NCI-H226 (cell line): ENCODE measurements at places on chromosomes 5 and 9.

- DNase-seq, result no peak
Measured at GRCh38 chr5:152066784-152067183, 142.1 kb upstream of the GLRA1 start.

- DNase-seq, result no peak
Measured at GRCh38 chr9:106981396-106982287, 118.7 kb downstream of the ZNF462 start.

DNA sequence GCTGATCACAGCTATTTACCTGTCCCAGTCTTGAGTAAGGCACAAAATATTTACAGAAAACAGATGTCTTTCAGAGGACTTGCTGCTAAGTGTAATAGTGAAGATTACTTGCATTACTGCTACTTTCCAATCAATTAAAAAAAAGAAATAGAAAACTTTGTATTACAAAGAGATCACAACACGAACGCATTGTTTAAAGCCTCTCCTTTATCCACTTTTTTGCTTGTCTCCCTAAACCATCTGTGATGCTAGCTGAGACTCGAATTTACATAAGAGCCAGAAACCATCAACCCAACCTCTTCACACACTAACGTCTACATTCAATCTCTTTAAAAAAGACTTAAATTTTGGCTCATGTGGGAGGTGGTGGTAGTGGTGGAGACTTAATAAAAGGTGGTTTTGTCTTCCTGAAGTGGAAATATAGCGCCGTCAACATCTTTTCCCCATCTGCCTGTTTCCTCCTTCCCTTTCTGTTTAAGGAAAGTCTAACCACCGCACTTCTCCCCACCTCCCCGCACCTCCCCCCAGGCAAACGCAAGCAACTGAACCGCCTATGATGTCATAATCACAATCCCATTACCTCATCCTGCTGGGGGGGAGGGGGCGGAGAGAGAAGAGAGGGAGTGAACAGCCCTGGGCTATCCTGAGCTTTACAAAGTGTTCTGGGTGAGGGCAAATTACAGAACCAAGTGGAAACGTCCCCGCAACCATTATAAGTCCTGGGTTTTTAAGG is 948 bp upstream of the FAM53C start:
- peak; percentile 65 for DNase-seq

DNA sequence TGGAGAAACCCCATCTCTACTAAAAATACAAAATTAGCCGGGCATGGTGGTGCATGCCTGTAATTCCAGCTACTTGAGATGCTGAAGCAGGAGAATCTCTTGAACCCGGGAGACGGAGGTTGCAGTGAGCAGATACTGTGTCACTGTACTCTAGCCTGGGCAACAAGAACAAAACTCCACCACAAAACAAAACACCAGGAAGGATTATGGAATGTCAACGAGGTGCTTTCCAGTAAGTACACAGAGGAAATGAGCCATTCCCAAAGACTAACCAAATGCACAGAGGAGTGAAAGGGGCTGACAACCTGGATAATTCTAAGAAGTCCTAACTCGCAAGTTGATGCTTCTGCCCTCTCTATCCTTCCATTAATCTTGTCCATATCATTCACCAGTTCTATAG is 126.1 kb upstream of the RETREG1 start:
- DNase-seq, result no peak

GRCh38 chr5:142246258-142246657 is 78.6 kb downstream of the SPRY4 start:
- peak; percentile 92 for DNase-seq

- no peak for DNase-seq
Measured at GRCh38 chr5:96337048-96337781, 95.8 kb downstream of the PCSK1 start.

- peak; percentile 83 for DNase-seq
Measured at GRCh38 chr5:163496286-163496685, 9.1 kb upstream of the MAT2B start.

DNA sequence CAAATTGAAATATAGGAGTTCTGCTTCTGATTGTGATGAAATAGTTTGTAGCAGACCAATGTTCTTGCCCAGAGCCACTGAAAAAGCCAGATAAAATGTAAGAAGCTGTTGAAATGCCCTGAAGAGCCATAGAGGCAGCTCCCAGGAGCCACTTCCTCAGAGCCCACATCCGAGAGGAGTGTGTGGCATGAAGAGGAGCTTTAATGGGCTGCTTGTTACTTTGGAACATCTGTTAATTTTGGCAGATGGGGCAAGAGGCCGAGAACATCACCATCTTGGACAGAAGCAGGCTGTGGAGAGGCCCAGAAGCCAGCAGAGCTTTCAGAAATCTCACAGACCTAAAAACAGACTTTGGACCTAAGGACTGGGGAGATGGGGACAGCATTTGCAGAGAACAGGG is 370.8 kb downstream of the GADD45G start:
- DNase-seq, result no peak

- DNase-seq, result no peak
Measured at GRCh38 chr9:133189826-133190225, 19.2 kb downstream of the OBP2B start.

DNA sequence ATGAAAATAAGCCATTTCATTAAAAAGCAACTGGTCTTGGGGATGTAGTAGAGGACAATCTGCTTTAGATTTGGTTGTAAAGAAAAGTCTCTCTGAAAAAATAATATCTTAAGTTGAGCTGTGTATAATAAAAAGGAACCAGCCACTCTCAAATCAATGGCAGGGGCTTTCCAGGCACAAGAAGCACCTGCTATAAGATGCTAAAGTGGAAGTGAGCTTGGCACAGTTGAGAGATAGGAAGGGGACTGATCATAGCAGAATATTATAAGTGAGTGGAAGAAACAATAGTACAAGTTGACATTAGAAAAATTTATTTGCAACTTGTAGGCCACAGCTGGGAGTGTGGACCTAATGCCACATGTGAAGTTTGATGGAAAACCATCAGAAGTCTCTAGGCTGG is 28.1 kb upstream of the SPINK5 start:
- no peak for DNase-seq

- peak; percentile 67 for DNase-seq
Measured at GRCh38 chr5:72210888-72211678, 103.8 kb downstream of the MAP1B start.

DNA sequence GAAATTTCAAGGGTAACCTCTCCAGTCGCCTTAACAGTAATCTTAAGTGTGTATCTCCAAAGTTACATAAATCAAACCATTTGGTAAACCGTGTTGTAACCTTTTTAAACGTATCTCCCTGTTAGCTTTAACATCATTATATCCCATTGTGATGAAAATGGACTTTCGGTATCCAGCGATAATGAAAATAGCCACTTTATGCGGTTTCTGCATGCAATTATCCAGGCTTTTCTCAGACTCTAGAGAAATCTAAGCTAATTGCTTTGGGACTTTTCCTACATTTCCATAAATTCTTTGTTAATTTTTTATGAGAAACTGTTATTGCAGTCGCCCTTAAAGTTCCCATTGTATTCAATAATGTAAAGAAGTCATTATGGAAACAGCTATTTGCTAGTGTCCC is 170.7 kb downstream of the ZNF608 start:
- no peak for DNase-seq

DNA sequence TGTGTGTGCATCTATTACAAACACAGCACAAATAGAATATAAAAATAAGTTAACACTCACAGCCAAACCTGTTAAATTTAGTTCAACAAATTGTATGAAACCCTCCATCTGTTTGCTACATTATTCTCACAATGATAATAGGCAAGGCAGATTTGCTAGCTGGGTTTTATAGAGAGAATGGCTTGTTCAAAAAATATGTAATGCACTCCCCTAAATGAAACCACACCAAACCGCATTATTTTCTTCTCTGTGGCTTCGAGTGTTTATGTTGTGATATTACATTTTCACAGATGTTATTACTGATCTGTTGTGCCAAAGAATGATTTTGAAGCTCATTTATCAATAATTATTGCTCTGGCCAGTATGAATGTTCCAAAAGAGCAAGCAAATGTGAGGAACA is 92.9 kb downstream of the SPATA31D1 start:
- no peak for DNase-seq

GRCh38 chr5:104223885-104224773 is 661.5 kb upstream of the NUDT12 start:
- DNase-seq, result no peak

GRCh38 chr9:89984214-89984613 is 379.4 kb downstream of the GADD45G start:
- DNase-seq, result peak; percentile 56

DNA sequence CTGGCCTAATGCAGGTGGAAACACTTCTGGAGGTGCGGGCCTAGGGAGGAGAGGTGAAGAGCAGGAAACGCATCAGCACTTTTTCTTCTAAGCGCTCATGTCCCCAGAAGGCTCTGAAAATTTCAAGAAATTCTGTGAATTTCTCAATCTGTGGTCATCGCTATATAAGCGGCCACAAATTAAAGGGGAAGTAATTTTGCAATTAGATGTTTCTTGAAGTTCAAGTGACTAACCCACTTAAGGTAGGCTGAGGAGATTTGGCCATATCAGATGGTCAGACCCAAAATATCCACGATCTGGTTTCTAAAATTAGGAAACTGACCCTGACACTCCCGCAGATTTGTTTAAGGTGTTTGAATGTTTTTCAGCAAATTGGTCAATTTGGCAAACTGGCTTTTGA is 16.6 kb upstream of the HMGCR start:
- no peak for DNase-seq

DNA sequence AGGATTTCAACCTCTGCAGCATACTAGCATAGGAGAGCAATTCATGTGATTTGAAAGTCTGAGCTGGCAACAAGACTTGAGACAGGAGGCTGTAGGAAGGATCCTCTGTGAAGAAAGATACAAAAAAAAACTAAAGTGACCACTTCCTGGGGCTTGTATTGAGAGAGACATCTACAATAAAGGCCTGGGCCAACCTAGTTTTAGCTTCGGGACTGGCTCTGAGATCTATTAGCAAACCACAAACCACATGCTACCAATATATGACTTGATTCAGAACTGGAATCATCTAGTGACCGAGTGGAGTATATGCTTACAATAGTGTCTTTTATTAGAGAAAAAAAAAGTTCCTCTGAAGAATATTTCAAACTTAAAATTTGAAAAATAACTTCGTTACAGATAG is 1448.9 kb upstream of the CDH6 start:
- no peak for DNase-seq

DNA sequence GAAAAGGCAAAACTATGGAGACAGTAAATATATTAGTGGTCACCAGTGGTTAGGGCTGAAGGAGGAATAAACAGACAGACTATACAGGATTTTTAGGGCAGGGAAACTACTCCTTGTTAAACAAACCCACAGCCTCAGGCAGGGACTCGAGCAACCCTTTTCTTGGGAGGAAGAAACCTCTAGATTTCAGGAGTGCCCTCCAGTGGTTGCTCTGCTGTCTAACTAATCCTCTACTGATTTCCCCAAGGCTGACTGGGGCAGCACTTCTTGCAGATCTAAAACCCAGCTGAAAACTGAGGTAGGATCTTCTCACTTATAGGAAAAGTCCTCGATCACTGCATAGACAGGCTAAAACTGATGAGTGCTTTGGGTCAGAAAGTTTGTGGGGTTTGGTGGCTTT is 176.8 kb downstream of the ISOC1 start:
- no peak for DNase-seq

GRCh38 chr9:116653348-116654058 is 33.6 kb upstream of the TRIM32 start:
- DNase-seq, result no peak

DNA sequence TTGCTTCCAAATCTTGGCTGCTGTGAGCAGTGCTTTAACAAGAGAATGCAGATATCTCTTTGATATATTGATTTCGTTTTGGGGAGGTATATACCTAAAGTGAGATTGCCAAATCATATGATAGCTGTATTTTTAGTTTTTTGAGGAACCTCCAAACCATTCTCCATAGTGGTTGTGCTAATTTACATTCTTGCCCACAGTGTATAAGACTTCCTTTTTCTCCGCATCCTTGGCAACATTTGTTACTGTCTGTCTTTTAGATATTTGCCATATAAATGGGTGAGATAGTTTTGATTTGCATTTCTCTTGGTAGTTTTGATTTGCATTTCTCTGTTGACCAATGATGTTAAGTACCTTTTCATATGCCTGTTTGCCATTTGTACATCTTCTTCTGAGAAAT is 10.0 kb upstream of the PLK2 start:
- no peak for DNase-seq

- no peak for DNase-seq
Measured at GRCh38 chr5:107402434-107403227, 268.1 kb downstream of the EFNA5 start.

DNA sequence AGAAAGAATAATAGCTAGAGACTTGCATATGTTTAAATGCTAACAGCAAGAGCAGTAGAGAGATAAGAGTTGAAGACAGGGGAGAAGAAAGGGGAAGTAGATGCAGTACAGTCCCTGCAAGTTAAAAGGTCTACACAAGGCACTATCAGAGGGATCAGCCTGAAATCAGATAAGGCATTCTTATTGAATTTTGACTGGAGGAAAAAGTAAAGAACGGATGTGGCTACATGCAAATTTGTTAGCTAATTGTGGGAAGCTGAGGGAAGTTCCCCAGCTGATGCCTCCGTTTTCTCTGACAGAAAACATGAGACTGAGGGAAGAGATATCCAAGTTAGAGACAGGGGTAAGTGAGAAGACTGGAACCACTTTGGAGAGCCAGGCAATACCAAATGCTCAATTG is 12.9 kb upstream of the RHOBTB3 start:
- no peak for DNase-seq

DNA sequence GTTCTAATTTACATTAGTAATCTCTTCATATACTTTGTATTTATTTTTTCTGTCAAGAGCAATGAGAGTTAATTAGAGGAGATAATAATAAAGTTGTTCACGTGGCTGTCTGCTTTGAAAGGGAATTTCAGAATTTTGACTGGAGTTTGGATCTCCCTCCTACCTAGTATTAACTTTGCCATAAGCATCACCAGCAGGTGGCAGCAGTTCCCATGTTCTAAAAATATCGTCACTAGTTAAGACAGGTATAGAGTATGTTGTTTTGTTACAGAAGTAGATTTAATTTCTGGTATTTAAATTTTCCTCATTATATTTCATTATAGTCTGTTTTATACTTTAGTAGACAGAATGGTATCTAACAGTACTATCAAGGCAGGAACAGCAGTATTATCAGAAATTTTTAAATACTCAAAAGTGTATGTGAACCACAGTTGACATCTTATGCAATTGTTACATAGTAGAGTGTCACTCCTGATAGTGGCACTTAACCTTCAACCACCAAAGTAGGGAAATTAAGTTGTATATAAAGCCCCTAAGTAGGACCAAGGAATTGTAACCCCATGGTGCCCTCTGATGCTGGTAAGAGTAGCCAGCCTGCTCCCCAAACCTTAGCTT is 20.4 kb downstream of the GNPDA1 start:
- DNase-seq, result peak; percentile 25

- no peak for DNase-seq
Measured at GRCh38 chr9:82677086-82677485, 385.9 kb downstream of the RASEF start.

GRCh38 chr5:16957304-16958196 is 21.5 kb upstream of the MYO10 start:
- peak; percentile 94 for DNase-seq

GRCh38 chr9:14348373-14349145 is 34.6 kb upstream of the NFIB start:
- no peak for DNase-seq
